ENCODE measurements at places on chromosomes 1 and 21.

GRCh38 chr1:12383001-12383400, 153.2 kb downstream of the VPS13D start:
- DNase-seq: no peak

- no peak for DNase-seq
Observed at GRCh38 chr1:195715652-195716051, 892.6 kb downstream of the KCNT2 start.

DNA sequence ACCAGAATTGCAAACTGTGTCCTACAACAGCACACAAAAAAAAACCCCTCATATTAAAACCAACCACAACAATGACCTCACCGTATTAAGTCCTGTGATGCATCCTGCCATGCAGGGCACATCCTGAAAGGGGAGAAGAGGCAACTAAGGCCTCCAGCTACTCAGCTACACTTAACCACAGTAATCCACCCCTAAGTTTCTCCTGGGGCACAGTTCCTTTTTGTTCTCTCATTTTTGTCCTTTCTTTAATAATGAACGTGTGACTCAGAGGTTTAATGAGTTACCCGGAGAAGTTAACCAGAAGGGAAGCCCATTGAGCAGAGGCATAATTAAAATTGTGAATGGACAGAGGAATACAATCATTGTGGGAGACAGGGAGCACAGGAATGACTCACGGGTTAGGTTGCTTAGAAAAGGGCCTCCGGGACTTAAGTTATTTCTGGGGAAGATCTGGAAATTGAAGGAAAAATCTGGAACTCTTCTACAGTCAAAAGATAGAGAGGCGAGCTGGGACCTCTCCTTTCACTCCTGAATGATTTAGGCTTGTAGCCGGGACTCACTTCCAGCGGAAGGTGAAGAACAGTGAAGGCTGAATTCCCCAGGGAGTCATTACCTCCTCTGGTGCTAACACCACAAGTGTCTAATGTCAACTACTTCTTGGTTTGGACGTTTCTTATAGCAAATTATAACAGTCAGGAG, 36.9 kb upstream of the HIVEP3 start:
- no peak for DNase-seq

DNA sequence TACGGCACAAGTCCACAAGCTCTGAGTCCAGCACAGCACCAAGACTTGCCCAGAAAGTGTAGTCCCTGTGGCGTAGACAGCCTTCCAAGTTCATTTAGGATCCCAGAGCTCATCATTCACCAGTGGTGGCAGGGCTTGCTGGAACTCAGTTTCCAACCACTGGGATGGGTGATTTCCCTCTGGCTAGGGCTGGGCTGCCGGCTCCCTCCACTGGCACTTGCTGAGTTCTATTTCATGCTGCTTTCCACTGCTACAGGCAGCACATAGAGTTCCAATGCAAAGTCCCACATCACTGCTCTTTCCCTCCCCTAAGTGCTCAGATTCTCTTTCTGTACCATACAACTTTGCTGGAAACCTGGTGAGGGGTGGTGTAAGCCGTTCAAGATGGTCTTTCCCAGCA, 510.3 kb upstream of the TMPRSS15 start:
- no peak for DNase-seq

DNA sequence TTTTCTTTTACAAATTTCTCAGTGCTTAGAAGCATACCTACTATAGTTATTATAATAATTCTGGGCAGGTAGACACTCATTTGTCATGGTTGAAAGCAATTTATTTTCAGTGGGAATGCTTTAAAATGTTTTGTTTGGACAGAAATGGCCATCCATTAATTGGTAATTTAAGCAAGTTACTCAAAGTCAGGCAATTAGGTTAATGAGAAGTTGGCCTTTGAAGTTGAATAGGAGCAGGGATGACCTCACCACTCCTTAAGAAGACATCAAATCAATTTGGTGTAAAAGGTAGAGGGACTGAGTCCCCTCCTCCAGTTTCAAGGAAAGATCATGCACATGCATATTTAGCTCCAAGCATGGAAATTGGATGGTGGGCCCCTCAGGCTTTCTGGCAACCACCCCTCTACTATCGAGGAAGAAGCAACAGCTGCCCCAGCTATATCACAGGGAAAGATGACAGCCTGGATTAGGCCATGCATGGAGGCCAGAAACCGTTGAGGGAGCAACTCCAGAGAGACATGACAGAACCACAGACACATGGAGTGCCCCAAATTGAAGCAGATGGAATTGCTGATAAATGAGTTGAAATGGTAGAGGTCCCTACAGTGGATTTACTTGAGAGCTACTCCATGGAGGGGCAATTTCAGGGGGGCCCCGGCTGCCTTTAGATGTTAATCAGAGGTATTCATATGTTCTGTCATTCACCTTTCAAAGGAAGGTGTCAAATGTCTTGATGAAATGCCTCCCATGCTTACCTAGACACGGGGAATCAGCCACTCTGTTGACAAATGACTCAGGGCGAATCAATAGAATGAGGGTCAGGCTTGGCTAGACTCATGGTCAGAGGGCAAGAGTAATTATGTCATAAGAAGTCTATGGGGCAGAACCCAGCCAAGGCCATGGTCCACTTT, 26.7 kb downstream of the HLX start:
- DNase-seq: no peak

- DNase-seq: peak; percentile 77
Observed at GRCh38 chr1:155093911-155094621, 15.4 kb downstream of the EFNA3 start.

- DNase-seq: no peak
Observed at GRCh38 chr1:52674497-52675384, 23.4 kb downstream of the COA7 start.

GRCh38 chr1:211715971-211716370, 40.5 kb upstream of the NEK2 start:
- no peak for DNase-seq

GRCh38 chr1:184986250-184986649, 11.9 kb upstream of the NIBAN1 start:
- DNase-seq: no peak

GRCh38 chr1:222054416-222054815, 312.5 kb upstream of the DUSP10 start:
- DNase-seq: no peak

DNA sequence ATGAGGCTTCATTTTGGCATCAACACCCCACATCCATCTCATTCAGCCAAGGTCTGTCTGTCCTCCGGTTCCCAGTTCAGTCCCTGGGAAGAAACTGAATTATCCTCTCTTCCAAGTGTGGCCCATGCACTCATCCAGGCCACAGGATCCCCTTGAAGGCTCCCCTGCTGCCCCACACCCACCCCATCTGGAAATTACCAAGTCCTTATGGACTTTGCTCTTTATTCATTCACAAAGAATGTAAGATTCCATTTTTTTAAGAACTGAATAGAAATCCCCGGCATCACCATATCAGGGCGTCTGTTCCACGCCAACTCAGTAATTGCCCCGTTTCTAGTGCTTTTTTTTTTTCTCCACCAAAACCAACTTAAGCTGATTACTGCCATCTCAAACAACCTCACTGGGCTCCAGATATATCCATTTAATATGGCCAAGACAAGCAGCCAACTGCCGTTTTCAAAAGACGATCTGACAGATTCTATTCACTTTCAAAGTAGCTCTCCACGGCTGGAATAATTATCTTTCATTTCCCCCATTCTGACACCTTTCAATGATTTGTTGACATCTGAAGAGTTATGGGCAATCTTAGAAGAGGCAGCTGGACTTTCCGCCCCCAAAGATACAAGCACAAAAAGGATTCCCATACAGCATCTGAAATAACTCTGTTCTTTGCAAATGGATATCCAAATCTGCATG, 55.9 kb downstream of the OLIG1 start:
- no peak for DNase-seq

DNA sequence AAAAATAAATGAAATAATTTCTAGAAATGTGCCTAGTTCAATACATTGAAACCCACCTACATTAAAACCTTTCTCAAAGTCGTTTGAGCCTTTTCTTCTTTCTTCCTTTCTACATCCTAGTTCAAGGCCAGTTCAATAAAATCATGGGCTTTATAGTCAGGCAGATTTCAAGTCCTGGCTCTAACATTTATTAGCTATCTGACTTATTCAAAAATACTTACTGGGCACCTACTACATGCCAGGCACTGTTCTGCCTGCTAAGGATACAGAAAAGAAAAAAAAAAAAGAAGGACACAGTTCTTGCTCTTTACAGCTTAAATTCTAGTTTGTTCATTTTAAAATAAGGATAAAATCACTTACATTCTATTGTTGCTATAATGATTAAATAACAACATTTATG, 134.2 kb upstream of the FGGY start:
- no peak for DNase-seq

- DNase-seq: no peak
Observed at GRCh38 chr1:45612941-45613579, 10.8 kb downstream of the CCDC17 start.

DNA sequence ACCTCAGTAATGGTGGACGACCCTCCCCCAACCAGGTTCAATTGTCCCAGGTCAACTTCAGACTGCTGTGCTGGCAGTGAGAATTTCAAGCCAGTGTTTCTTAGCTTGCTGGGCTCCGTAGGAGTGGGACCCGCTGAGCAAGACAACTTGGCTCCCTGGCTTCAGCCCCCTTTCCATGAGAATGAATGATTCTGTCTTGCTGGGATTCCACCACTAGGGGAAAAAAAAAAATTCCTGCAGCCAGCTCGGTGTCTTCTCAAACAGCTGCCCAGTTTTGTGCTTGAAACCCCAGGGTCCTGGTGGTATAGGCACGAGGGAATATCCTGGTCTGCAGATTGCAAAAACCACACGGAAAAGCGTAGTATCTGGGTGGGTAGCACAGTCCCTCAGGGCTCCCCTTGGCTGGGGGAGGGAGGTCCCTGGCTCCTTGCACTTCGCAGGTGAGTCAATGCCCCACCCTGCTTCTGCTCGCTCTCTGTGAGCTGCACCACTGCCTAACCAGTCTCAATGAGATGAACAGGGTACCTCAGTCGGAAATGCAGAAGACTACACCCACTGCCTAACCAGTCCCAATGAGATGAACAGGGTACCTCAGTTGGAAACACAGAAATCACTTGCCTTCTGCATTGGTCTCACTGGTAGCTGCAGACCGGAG, 41.5 kb downstream of the GBP6 start:
- DNase-seq: no peak

DNA sequence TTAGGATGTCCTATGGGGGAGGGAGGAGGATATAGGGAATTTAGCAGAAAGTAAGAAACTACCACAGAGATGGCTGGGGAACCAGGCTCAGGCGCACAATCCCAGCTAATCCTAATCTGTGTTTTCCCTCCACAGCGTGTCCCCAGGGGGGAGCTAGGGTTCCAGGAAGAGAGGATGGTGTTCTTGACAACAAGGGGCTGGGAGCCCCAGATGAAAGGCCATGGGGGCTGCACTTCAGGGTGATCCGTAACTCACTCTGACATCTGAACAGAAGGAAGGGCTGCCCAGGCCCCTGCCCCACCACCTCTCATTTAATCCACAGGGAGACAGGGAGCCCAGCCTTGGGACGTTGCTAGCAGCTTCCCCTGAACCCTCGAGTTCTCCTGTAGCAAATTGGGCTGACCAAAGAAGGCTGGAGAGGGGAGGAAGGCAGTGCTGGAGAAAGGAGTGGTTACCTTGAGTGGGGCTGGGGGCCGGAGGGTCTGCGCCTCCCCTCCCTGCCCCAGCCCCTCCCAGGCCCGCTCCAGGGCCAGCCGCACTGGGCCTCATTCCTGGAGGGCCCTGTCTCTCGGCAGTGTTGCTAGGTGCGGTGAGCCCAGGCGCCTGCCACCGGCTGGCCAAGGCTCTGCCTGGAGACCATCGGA, 131.7 kb downstream of the TMEM53 start:
- no peak for DNase-seq

DNA sequence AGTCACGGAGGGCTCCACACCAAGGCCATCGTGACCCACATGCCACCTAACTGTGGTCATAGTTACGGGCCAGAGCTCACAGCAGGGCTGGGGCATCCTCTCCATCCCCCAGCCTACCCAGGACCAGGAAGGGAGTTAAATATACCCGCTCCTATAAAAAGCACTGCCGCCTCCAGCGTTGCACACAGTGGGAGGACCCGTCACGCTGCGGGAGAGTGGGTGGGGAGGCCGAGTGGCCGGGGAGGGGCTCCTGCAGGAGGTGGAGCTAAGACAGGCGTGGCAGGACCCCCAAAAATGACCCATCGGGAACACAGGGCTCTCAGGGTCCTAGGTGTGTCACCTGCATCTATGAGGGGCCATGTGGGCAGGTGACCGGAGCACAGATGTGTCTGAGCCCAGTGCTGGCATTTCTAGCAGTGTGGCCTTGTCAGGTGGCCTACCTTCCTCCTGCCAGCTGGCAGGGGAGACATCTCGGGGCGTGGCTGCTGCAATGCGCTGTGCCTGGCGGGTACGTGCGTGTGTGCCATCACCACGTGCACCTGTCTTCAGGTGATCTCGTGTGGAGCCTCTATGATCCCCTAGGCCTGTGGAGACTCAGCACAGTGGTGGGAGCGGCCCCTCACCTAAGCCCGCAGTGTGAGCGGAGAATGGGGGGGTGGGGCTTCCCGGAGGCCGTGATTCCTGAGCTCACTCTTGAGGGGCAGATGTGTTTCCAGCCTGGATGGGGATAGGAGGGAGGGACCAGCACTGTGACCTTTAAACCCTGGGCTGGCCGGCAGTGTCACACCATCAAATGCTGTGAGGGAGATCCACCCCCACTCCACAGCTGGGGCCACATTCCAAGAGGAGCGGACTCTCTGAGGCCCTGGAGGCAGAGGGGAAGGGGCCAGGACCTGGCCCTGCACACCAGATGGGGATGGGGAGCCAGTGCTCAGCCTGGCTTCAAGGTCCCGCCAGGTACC, 17.7 kb downstream of the AGRN start:
- no peak for DNase-seq

DNA sequence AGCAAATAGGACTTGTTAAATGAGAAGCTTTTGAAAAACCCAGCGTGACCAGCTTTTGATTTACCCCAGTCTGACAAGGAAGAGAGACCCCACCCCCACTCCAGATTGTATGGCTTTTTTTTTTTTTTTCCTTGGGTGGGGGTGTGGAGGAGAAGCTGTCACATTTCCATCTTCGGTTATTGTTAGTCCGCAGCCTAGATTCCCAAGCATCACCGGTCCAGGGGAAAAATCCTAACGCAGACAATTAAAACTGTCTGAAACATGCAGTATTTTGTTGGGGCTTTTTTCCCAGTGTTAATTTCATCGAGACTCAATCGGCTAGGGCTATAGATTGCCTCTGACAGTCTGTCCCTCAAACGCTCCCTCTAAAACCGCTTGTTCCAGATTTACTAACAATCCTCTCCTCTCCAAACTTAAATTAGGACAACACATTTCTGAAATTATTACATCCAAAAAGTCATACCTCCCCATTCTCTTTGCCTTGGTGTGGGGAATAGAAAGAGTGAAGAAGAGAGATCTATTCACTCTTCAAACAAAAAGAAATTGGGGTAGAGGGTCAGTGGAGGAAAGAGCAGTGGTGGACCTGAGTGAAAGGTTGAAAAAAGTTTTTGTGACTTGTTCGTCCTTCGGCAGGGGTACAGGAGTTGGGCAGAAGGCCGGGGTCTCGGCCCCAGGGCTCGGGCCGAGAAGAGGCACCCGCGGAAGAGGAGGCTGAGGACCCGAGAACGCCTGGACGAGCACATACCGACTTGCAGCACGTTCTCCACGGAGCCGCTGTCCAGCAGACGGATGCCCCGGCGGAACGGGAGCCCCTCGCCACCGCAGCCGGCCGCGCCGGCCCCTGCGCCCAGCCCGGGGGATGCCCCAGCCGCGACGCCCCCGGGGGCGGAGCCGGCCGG, 1.1 kb downstream of the ZSWIM5 start:
- DNase-seq: no peak

Measured in NCI-H446 treated with DMSO at 0.1 percent for 48 hours (cell line).